Psoas muscle (tissue), 8 donors: ENCODE measurements at places on chromosomes 5 and 9. TPM values are rescaled to one million over a fixed set of nuclear protein-coding genes. Genes with fewer than 3 reads are reported as not detected.
A peak's percentile ranks its signal among the peaks of the same experiment; 100 is the strongest.

GRCh38 chr5:56561-57290 is 35.2 kb upstream of the PLEKHG4B start:
- H3K4me1 ChIP-seq: no peaks in the 10 kb centered on the region
- H3K36me3 ChIP-seq: no peaks in the 10 kb centered on the region
- no peak overlapping the region for H3K4me3 ChIP-seq
- H3K27me3 ChIP-seq: peaks cover 13% of the 10 kb centered on the region
- no peak overlapping the region for H3K27ac ChIP-seq

- H3K4me1 ChIP-seq: no peaks in the 10 kb centered on the region
- no peaks in the 10 kb centered on the region for H3K27me3 ChIP-seq
- H3K27ac ChIP-seq: no peak overlapping the region
Measured at GRCh38 chr9:120970244-120970643, 43.6 kb upstream of the TRAF1 start.

DNA sequence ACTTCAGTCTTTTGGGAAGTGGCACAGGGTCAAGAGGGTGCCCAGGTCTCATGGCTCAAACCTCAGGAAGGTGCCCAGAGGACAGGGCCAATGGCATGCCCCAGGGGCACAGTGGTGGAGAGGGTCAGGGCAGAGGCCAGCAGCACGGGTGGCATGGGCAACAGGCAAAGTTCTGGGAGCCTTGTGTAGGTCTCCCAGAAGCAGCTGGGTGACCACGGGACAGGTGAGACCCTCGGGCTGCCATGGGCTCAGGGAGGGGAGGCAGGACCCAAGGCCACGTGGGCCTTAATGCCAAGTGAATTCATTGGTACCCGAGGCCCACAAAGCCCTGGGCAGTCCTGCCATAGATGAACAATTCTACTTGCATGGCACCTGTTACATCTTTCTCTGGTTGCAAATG is 72.4 kb upstream of the ADAMTS2 start:
- no peak overlapping the region for H3K27ac ChIP-seq
- H3K4me1 ChIP-seq: no peaks in the 10 kb centered on the region
- no peak overlapping the region for H3K4me3 ChIP-seq
- no peak for DNase-seq
- H3K36me3 ChIP-seq: no peaks in the 10 kb centered on the region

DNA sequence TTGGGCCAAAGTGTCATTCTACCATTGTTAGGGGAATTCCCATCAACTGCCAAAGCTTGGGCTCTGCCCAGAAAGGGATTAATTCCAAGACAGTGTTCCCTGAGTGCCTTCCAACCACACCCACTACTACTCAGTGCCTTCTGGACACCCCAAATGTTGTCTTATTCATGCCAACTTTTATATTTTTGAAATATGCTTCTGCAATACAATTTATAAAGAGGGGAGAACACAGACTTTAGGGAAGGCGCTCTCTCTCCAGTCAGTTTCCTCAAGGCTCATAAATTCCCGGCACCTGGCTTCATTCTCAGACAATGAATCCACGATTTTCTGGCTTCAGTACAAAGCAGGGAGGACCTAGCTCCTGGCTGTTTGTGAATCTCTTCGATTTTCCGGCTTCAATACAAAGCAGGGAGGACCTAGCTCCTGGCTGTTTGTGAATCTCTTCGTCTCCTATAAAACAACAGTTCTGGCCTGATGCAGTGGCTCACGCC is 120.1 kb upstream of the MYO10 start:
- no peak overlapping the region for H3K27ac ChIP-seq
- H3K4me1 ChIP-seq: no peaks in the 10 kb centered on the region
- no peak for DNase-seq
- H3K27me3 ChIP-seq: no peaks in the 10 kb centered on the region
- no peaks in the 10 kb centered on the region for H3K36me3 ChIP-seq

GRCh38 chr5:139636975-139637408 is 11.2 kb upstream of the CXXC5 start:
- peak overlapping the region; percentile 96 for H3K27ac ChIP-seq
- no peaks in the 10 kb centered on the region for H3K27me3 ChIP-seq
- peaks cover 5% of the 10 kb centered on the region for H3K36me3 ChIP-seq

DNA sequence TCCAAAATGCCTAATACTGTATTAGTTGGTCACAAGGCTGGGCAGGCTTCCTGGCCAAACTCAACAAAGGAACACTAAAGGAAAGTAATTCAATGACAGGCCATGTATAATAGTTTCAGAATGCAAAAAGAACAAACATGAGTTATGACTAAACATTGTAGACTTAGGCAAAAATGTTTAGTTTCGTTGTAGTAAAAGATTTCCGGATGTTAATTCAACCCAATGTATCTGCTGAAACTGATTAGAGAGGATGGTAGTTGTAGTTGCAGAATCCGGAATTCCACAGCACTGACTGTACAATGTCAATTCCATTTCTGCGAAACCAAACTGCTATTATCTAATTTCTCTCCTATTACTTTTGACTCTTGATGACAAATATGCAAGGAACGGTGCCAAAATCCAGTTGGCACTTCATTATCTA is 117.9 kb upstream of the FST start:
- H3K27me3 ChIP-seq: no peaks in the 10 kb centered on the region
- H3K4me3 ChIP-seq: no peak overlapping the region
- DNase-seq: no peak
- H3K27ac ChIP-seq: no peak overlapping the region

DNA sequence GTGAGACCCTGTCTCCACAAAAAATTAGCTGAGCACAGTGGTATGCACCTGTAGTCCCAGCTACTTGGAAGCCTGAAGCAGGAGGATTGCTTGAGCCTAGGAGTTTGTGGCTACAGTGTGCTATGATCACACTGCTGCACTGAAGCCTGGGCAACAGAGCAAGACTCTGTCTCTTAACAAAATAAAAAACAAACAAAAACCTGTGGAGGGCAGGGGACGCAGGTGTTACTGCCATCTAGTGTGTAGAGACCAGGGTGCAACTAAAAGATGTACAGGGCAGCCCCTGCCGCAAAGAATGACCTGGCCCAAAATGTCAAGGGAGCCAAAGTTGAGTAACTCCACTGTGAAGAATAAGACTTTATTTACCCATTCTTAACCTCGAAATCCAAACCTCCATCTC is 27.1 kb downstream of the ASPN start:
- H3K27me3 ChIP-seq: no peaks in the 10 kb centered on the region
- H3K4me1 ChIP-seq: no peaks in the 10 kb centered on the region
- no peak for DNase-seq
- no peak overlapping the region for H3K27ac ChIP-seq

GRCh38 chr9:33127881-33128280 is 39.3 kb downstream of the B4GALT1 start:
- no peak overlapping the region for H3K4me3 ChIP-seq
- DNase-seq: no peak
- H3K4me1 ChIP-seq: peaks cover 33% of the 10 kb centered on the region

DNA sequence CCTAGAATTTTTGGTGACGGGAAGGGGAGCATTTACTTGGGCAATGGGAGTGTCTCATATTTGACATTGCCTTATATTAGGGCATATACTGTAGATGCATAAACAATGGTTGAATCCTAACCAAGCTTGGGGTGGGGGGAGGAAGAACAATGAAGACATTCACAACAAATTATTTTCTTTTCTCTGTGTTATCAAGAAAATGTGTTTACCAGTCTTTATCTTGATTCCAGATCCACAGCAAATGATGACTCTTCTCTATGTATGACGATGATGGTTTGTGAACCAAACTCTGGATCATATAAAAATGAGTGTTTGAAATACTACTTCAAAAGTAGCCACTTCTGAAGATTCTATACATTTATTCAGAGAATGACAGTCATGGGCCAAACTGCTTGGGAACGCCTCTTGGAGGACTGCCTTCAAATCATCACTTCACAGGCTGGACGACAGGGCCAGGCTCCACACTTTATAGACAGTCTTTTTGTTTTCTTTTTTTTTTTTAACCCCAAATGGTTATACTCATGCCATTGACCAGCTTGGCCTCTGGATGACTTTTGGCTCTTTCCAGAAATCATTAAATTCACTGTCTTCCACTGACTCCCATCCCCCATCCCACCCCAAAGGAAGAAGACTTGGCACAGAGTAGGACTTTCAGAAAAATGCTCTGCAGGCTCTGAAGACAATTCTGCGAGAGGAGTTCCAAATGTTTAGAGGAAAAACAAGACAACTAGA is 123.8 kb upstream of the LIFR start:
- no peak for DNase-seq
- H3K4me3 ChIP-seq: no peak overlapping the region
- H3K4me1 ChIP-seq: no peaks in the 10 kb centered on the region
- H3K27me3 ChIP-seq: no peaks in the 10 kb centered on the region
- H3K36me3 ChIP-seq: no peaks in the 10 kb centered on the region
- H3K27ac ChIP-seq: no peak overlapping the region

GRCh38 chr9:92341578-92341977 is 15.8 kb downstream of the CENPP start:
- H3K27me3 ChIP-seq: no peaks in the 10 kb centered on the region
- H3K36me3 ChIP-seq: no peaks in the 10 kb centered on the region
- no peak overlapping the region for H3K27ac ChIP-seq
- DNase-seq: no peak
- no peak overlapping the region for H3K4me3 ChIP-seq

GRCh38 chr9:33375841-33376321 is 26.5 kb downstream of the AQP7 start:
- no peak overlapping the region for H3K4me3 ChIP-seq
- H3K27me3 ChIP-seq: no peaks in the 10 kb centered on the region
- H3K36me3 ChIP-seq: peaks cover 20% of the 10 kb centered on the region
- H3K4me1 ChIP-seq: peaks cover 18% of the 10 kb centered on the region
- H3K27ac ChIP-seq: peak overlapping the region; percentile 58

DNA sequence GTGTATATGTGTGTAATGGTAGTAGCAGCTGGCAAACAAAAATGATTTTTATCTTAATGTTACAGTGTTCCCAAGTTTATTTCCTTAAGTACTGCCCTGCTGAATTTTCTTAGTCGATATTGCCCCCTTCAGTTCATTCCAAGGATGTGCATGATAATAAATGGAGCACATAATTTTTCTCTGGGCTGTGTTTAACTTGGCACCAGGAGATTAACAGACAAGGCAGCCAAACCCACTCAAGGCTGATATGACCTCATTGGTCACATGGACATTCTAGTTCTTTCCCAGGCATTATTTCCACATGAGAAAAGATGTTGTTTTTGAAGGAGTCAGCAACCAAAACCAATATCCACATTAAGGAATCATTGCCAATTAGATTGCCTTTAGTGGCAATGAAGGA is 61.8 kb downstream of the COX7C start:
- no peak for DNase-seq
- H3K27ac ChIP-seq: no peak overlapping the region
- no peak overlapping the region for H3K4me3 ChIP-seq
- no peaks in the 10 kb centered on the region for H3K36me3 ChIP-seq

- no peak overlapping the region for H3K4me3 ChIP-seq
- H3K27me3 ChIP-seq: no peaks in the 10 kb centered on the region
- no peaks in the 10 kb centered on the region for H3K36me3 ChIP-seq
Measured at GRCh38 chr9:97364769-97365490, 47.0 kb upstream of the TDRD7 start.

GRCh38 chr9:133759946-133760345 is 21.8 kb upstream of the SARDH start:
- no peak overlapping the region for H3K4me3 ChIP-seq
- H3K4me1 ChIP-seq: no peaks in the 10 kb centered on the region
- no peak for DNase-seq
- no peaks in the 10 kb centered on the region for H3K36me3 ChIP-seq

DNA sequence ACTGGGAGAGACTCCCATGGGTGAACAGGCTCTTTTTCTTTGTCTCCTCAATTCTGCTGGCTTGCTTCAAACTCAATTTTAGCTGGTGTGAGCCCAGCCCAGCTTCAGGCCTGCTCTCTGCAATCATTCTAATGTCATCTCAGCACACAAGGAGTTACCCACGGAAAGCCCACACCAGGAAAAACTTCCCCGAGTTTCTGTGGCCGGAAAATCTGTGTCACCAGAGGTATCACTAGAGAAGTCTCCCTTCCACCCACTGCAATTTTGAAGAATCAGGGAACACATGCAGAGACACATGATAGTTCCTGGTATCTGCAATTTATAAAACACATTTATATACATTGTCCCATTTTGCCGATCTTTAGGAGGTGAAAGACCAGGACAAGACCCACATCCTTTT is 13.5 kb upstream of the NDFIP1 start:
- peak overlapping the region; percentile 58 for H3K27ac ChIP-seq
- H3K4me1 ChIP-seq: peaks cover 18% of the 10 kb centered on the region
- no peak for DNase-seq
- H3K36me3 ChIP-seq: no peaks in the 10 kb centered on the region
- no peak overlapping the region for H3K4me3 ChIP-seq

DNA sequence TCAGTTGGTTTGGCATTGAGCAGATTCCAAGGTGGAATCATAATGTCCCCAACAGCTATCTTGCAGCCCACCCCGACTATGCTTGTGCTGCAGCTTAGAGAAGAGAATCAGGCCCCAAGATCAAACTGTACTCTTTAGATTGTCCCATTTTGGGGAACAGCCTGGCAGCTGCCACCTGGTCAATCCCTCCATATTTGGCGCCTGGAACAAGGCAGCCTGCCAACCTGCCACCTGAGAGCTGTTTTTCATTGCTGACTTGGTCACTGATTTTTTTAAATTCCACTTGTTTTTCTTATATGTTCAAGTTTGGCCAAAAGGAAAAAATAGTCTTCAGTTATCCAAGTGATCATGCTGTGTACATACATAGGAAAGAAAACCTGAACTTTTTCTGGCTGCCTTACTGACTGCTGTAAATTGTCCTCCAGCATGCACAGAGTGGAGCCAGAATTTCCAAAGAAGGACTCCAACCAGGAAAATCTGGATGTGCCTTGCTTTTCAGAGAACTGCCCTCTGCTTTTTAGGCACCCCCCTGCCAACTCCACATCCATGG is 504.2 kb downstream of the ENC1 start:
- H3K4me1 ChIP-seq: no peaks in the 10 kb centered on the region
- no peak for DNase-seq

- no peaks in the 10 kb centered on the region for H3K36me3 ChIP-seq
- no peak overlapping the region for H3K4me3 ChIP-seq
- peaks cover 27% of the 10 kb centered on the region for H3K4me1 ChIP-seq
- no peak for DNase-seq
- no peaks in the 10 kb centered on the region for H3K27me3 ChIP-seq
Measured at GRCh38 chr5:143890487-143890886, 78.5 kb downstream of the HMHB1 start.

Gene FKBP15
- total RNA-seq: 17.6 TPM

Gene MVB12B
- total RNA-seq: 15.4 TPM

Gene TXN
- 118 TPM for total RNA-seq

Gene NUTM2G
- total RNA-seq: not detected

Gene PCDHGA9
- total RNA-seq: 1.5 TPM

Gene IQGAP2
- 1.2 TPM for total RNA-seq

Gene SMIM33
- total RNA-seq: not detected

Gene ZMYND19
- 11.7 TPM for total RNA-seq

Gene ADRA1B
- 0.18 TPM for total RNA-seq

Gene SURF2
- 10.9 TPM for total RNA-seq

Gene CATSPER3
- 1.0 TPM for total RNA-seq

Gene GRXCR2
- total RNA-seq: not detected

Gene ELOVL7
- total RNA-seq: 0.25 TPM
